Fibroblast of lung (primary cell): ENCODE measurements at places on chromosomes 12 and 14. TPM values are rescaled to one million over a fixed set of nuclear protein-coding genes. Genes with fewer than 3 reads are reported as not detected.

TBC1D30 gene
- total RNA-seq = 0.26 and 0.66 TPM in 2 replicates

- DNase-seq = peak; percentile 72
These were observed 67.6 kb upstream of the CDKN3 start for GRCh38 chr14:54329082-54329695.

- DNase-seq = no peak
These were observed 1.5 kb upstream of the PCK2 start for GRCh38 chr14:24092505-24093206.

SLC4A8 gene
- 3.3 and 7.3 TPM in 2 replicates for total RNA-seq

DNA sequence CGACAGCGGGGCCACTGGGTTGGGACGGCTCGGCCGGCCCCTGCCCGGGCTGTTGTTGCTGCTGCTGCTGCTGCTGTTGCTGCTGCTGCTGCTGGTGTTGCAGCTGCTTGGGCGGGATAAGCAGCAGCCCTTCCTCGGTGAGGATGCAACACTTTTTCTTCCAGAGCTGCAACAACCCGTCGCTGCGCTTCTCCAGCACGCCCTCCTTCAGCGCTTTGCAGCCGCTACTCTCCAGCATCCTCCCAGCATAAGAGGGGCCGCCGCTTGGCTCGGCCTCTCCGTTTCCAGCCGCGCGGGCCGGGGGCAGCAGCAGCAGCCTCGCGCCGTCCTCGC lies 529 bp downstream of the PHLDA1 start:
- no peak for DNase-seq

- DNase-seq = no peak
These were observed 58.4 kb downstream of the SPTSSA start for GRCh38 chr14:34403646-34404045.

DNA sequence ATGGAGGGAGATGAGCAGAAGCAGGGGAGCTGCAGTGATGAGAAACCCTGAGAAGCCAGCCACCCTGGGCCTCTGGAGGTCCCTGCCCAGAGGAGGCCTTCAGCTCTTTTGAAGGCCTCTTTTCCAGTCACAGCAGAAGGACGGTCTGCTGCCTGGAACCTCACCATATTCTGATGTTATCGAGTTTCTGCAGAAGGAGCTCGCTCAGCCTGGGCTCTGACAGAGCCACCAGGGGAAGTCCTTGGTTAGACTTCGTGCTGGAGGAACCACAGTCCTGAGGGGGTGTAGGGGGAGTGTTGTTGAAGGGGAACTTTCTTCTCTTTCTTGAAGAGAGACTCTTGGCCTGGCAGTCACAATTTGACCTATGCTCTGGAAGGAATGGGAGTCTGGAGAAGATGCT lies 25.1 kb upstream of the BATF start:
- no peak for DNase-seq

KRT2 gene
- total RNA-seq = not detected in 2 replicates

GRCh38 chr14:50371546-50371945 lies 25.1 kb downstream of the CDKL1 start:
- no peak for DNase-seq

- no peak for DNase-seq
These were observed 628.2 kb upstream of the FOXG1 start for GRCh38 chr14:28138341-28138740.

PLCZ1 gene
- total RNA-seq = not detected in 2 replicates
